ENCODE measurements at places on chromosomes 5 and 9. TPM values are rescaled to one million over a fixed set of nuclear protein-coding genes. Genes with fewer than 3 reads are reported as not detected.

CDC42SE2 gene
- total RNA-seq = 71.8 TPM

GABBR2 gene
- total RNA-seq = not detected

CTSV gene
- 4.8 TPM for total RNA-seq

TAF11L2 gene
- total RNA-seq = not detected

- peak overlapping the region; percentile 14 for H3K27ac ChIP-seq
- peaks cover 12% of the 10 kb centered on the region for H3K4me1 ChIP-seq
- DNase-seq = no peak
- H3K27me3 ChIP-seq = no peaks in the 10 kb centered on the region
- H3K4me3 ChIP-seq = no peak overlapping the region
- H3K36me3 ChIP-seq = no peaks in the 10 kb centered on the region
These were observed 6.8 kb upstream of the ZNF79 start for GRCh38 chr9:127417131-127418036.

Measured in transverse colon (tissue), 4 donors.